ENCODE measurements at places on chromosomes 5 and 9.

DNA sequence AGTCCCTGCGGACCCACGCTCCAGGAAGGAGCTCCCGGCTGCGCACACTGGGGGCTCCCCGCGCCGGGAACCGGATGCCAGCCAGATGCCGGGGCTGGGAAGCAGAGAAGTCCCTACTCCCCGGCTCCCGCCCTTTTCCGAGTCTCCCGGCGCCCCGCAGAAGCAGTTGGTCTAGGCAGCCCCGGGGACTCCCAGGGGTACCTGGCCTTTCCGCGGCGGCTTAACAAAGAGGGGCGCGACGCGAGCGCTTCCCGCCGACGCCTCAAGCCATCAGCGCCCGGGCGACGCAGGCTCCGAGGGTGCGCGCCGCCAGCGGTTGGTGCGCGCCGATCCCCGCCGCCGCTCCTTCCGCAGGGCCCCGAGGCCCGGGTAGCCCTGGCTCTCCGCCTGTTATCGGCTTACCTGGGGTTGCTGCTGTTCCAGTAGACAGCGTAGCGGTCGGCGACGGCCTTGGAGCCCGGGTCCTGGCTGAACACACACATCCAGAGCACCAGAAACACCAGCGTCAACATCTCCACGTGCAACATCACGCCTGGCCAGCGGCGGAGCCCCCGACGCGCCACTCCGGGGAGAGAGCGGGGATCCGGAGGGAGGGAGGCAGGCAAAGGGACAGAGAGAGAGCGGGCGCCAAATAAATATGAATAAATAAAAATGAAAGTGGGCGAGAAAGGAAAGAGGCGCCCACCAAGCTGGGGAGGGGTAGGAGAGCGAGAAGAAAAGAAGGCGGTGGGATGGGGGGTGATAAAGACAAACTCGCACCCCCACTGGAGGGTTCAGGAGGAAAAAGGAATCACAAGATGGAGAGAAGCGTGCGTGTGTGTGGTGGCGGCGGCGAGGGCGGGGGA lies 428 bp downstream of the EFNA5 start:
- no peak for DNase-seq

GRCh38 chr9:106885451-106885850 lies 22.5 kb downstream of the ZNF462 start:
- no peak for DNase-seq

- DNase-seq: no peak
Measured at GRCh38 chr5:134072471-134073210, 41.8 kb upstream of the TCF7 start.

DNA sequence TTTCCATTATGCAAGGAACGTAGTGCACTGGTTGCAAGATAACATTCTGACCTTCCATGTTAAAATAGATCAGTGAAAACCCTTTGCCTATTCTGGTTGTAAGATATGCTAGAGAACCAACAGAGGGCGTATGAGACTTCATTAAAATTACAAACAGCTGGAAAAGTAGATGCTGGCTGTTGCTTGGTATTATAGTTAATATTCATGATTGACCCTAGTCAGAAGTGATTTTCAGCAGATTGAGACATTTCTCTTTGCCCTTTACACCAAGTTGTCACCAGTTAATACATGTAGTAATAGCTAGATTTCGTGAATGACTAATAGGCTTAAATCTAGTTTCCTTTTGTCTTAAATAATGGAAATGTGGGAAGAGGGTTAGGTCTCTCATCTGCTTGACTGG lies 13.8 kb upstream of the FGF18 start:
- no peak for DNase-seq

DNA sequence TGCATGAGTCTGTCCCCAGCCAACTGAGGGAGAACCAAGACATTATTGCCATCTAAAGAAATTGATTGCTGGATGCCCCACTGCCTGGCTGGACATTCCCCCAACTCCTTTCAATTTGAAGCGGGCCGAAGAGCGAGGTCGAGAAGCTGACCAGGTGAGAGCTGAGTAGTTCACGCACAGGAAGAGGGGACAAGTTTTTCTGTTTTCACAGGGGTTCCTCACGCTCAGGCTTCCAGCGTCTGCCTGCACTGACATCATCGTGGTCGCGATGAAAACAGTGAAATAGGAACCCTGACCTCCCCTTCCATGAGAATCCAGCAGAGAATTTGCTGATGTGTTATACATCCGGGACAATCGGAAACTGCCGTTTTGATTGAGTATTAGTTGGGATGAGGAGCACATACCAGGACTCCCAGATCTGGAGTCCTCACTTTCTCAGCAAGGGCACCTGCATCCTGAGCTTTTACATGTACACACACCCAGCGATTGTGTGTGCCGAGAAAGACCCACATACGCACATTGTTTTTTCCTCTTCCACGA lies 3.1 kb upstream of the DMRT3 start:
- no peak for DNase-seq

- no peak for DNase-seq
Measured at GRCh38 chr5:179336871-179337795, 8.1 kb downstream of the ADAMTS2 start.

DNA sequence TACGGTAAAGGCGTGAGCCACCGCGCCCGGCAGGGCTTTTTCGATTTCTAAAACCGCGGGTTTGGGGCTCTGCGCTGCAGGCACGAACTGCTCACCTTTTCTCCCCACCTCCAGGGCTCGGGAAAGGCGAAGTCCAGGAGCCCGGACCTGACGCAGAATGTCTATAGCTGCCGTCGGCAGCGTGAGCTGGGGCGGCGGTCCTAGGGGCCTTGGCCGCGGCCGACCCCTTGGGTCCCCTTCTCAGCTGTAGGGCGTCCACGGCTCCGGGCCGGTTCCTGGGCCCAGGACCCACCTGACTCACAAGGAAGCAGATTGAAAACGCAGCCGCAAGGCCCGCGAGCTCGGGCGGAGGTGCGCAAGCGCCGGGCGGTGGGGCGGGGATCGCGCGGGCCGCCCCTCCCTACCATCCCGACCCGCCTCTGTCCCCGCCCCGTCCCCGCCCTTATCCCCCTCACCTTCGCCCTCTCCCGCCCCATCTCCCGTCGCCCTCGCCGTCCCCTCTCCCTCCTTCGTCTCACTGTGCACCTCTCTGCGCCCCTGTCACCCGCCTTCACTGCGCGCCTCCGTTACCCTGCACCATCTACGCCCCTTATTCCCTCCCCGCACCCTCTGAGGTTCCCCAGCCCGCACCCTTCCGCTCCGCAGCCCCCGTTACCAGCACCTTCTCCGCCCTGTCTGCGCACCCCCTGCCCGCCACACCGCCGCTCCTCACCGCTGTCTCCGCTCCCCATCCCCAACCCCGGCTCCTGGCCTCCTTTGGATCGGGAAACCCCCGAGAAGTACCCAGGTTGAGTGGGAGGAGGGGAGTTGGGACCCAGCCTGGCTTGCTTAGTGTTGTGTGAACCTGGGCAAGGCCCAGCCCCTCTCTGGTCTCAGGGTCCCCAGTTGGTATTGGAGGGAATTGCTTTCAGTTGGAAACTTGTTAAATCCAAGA lies at the start of gene HDHD3:
HDHD3 (minus strand) TSS at position 353 of the 934 bp plus-strand sequence. CDS start 2,632 bp downstream, outside the sequence.
- peak; percentile 86 for DNase-seq

DNA sequence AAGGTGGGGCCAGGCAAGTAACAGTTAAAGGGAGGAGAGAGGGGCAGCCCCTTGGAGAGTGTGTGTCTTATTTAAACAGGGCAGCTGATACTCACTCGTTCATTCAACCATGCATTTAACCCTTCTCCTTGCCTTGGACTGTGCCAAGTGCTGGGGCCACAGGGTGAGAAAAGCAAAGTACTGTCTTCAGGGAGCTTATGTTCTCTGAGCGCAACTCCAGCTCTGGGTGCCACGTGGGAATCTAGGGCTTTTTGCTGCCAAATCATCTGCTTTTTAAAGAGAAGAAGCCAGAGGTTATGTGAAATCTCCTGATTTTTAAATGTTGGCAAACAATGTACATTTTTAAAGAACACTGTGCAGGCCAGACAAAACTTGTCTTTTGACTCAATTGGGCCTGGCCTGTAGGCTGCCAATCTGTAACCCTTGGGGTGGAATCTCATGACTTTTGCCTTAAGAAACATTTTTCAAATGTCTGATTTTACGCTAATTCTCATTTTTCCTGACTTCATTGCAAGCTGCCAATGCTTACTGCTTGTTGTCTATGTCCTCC lies 157.8 kb downstream of the NTRK2 start:
- no peak for DNase-seq

DNA sequence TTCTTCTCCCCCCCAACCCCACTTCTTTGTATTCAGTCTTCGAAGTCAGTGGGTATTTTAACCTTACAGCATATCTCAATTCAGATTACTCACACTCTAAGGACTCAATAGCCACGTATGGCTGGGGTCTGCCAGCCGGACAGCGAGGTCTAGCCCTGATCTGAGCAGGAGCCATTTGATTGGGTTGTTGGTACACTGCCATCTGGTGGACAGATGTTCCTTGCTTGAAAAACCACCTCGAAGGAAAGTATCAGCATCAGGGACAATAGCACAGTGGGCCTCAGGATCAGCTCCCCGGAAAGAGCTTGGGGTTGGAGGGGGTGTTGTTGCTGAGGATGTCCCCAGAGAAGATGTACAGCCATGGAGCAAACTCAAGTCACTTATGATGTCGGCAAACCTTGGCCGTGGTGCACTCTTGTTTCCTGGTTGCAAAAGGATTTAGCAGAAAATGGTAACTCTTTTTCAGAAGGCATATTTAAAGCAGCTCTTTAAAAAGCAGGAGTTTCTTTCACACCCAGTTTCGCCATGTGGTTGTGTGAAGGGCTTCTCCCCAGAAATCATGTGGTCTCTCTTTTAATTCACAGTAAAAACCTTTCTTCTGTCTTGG lies 31.7 kb upstream of the KCNMB1 start:
- DNase-seq: peak; percentile 65

GRCh38 chr5:6775571-6775970 lies 62.3 kb downstream of the TENT4A start:
- no peak for DNase-seq

DNA sequence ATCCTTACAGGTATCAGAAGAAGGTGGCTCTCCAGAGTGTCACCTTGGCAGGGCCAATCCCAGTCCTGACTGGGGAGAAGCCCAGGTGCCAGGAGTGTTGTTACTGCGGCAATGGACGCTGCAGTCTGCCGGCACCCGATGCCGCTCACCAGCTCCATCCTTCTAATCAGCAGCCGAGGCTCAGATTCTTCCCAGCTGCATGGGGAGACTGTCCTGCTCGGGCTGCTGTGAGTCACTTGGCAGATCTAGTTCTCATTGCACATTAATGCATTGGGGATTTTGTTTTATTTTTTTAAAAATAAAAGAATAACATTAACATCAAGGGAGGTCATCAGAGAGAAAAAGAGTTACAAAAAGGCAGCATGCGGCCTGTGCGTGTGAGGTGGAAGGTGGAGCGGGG lies 115.8 kb downstream of the MTX3 start:
- no peak for DNase-seq

DNA sequence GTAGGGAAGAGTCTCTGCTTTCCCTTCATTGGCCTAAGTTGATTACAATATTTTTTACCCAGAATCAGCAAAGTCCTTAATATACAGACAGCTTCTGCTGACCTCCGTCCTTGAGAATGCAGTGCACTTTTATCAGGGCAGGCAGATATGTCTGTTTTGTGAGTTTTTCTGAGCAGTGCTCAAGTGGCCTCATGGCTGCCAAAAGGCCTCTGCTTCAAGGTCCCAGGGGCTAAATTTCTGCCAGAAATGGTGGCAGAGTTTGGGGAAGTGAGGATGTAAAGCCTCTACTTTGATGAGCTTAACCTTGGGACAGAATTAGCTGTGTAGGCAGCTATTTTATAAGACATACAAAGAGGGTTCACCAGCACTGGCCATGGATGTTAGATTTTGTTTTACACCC lies 275.8 kb downstream of the ADAMTSL1 start:
- DNase-seq: no peak

- no peak for DNase-seq
Measured at GRCh38 chr5:35188031-35188457, 42.2 kb downstream of the PRLR start.

- DNase-seq: no peak
Measured at GRCh38 chr9:136923881-136924280, 20.7 kb downstream of the FBXW5 start.

GRCh38 chr5:106154280-106154716 lies 1516.4 kb downstream of the EFNA5 start:
- DNase-seq: no peak

- DNase-seq: no peak
Measured at GRCh38 chr5:81842795-81843398, 92.0 kb upstream of the SSBP2 start.

DNA sequence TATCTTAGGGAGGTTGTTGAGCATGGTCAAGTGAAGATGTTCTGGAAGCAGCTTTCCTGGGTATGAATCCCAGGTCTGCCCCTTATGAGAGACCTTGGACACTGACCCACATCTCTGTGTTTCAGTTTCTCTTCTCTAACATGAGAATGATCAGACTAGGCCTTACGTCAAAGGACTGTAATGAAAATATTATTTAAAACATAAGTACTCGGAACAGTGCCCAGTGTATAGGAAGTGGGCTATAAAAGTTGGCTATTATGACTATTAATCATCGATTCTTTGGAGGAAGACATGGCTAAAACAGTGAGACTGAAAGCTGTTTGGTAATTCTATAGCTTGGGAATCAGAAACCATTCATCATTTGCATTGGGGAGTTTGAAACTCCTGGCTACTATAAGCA lies 65.3 kb upstream of the MYO10 start:
- no peak for DNase-seq

DNA sequence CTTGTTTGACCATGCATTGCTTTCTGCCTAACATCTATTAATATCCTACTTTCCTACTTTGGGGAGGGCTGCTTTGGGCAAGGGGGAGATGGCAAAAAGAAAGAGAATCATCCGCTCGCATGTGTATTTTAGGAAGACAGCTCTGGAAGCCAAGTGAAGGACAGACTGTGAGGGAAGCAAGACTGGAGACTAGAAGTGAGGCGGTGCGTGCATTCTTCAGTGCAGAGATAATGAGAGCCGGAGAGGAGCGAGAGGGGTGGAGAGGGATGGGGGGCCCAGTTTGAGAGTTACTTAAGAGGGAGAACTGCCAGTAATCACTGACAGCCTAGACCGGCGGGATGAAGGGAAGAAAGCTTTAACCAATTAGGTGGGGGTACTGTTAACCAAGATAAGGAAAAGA lies 151.7 kb upstream of the RAPGEF1 start:
- no peak for DNase-seq

- no peak for DNase-seq
Measured at GRCh38 chr9:120570296-120570695, 9.7 kb downstream of the CDK5RAP2 start.
